ENCODE measurements at places on chromosomes 2 and 18. TPM values are rescaled to one million over a fixed set of nuclear protein-coding genes. Genes with fewer than 3 reads are reported as not detected.
A peak's percentile ranks its signal among the peaks of the same experiment; 100 is the strongest.

Gene C1QL2
- polyA plus RNA-seq: not detected

DNA sequence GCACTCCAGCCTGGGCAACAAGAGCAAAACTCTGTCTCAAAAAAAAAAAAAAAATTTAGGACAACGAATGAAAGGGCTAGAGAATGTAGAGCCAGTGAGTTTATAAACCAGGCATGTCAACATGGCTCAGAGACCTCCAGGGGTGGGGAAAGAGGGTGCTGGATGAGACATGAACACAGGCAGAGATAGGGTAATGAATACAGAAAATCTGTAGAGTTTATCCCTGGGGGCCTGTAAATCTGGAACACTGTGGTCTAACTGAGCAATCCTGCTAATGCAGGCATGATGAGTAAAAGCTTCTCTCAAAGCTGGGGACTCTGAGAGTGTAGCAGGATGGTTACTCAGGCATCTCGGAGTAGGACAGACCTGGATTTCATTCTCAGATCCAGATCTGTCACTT lies 59.2 kb upstream of the IGFBP2 start:
- no peak for DNase-seq

GRCh38 chr18:13800505-13801259 lies 23.3 kb upstream of the MC5R start:
- DNase-seq: peak; percentile 64

DNA sequence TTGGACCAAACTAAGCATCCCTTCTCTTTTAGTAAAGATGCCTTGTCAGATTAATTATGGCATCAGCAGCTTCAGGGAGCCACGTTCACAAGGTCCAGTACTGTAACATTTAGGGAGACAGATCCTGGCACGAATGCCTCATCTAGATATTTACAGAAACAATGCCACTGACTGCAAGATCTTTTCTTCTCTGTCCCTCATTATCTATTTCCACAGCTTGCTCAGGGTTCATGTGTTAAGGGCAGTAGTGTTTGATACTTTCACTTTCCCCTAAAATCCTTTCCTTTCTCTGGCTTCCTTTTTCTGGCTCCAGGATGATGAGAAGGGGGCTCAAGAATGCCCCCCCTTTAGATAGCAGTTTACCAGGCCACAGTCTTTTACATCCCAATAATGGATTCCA lies 393.9 kb downstream of the BCL11A start:
- DNase-seq: no peak

Gene CFC1
- polyA plus RNA-seq: not detected

- DNase-seq: no peak
Measured at GRCh38 chr18:45237343-45238098, 377.8 kb upstream of the SLC14A2 start.

GRCh38 chr2:22079583-22079982 lies 955.8 kb downstream of the TDRD15 start:
- no peak for DNase-seq

Gene TDRD15
- not detected for polyA plus RNA-seq
